GM12878 (cell line): ENCODE measurements at places on chromosomes 6 and 20. TPM values are rescaled to one million over a fixed set of nuclear protein-coding genes. Genes with fewer than 3 reads are reported as not detected.

DNA sequence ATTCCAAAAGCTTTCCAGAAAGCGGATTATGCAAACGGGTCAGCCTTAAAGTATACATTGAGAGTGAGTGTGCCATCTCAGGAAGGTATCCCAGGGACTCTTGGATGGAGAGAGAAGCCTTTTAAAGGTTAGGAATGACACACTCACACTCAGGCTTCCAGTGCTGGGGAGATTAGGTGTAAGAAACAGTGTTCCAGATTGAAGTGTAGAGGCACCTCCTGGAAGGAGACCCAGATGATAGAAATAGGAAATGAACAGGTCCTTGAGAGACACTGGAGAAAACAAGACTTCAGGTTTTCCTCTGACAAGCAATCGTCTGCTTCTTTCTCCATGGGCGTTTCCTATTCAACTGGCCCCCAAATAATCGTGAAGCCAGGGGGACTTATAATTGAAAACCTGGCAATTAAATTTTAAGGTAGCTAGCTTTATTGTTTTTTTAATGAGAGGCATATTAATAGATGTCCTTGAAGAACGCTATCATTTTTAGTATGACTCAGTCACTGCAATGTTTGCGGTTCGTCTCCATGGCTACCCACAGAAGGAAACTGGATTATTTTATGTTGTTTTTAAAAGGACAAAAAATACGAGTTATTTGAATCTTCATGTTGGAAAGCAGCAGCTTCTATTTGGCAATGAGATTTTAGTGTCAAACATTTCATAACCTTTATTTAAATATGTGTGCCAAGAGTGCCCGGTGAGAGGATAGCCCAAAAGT lies 85.3 kb downstream of the TRMT6 start:
- DNase-seq: no peak

CD93 gene
- total RNA-seq: 2.5 and 2.6 TPM in 2 replicates

- DNase-seq: no peak
Measured at GRCh38 chr6:63245420-63245819, 34.2 kb downstream of the FKBP1C start.

CLPSL1 gene
- total RNA-seq: not detected in 2 replicates

- DNase-seq: no peak
Measured at GRCh38 chr6:156980515-156980914, 203.3 kb downstream of the ARID1B start.

CYP21A2 gene
- 0.61 and 0.92 TPM in 2 replicates for total RNA-seq

DNA sequence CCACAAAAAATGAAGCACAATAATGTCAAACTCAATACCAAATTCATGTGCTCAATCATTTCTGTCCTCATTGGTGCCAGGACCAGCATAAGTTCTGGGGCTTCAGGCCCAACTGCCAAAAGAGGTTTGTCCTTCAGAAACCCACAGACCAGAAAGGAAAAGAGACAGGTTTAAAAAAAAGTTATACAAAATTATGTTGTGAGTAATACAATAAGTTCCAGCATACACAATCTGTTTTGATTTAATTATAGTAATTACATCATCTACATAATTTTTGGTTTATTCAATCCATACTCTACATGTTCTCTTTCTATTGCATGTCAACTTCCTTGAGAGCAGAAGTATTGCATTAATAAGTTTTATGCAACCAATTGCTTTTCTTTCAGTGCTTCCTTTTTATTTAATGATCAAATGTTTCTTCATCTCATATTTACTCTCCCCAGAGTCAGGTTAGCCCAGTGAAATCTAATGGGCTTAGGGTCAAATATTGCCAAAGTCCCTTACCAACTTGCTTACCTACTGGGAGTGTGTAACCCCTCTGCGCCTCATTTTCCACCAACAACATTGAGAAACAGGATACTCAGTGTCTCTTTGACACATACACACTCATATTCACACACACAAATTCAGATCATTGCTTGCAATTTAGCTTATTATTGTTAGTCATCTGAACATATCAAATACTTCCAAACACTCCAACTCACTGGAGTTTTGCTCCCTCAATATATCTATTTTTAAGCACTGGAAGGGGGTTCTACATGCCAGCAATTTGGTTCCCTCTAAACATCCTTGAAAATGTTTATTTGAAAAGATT lies 424.4 kb upstream of the MARCKS start:
- no peak for DNase-seq

DNA sequence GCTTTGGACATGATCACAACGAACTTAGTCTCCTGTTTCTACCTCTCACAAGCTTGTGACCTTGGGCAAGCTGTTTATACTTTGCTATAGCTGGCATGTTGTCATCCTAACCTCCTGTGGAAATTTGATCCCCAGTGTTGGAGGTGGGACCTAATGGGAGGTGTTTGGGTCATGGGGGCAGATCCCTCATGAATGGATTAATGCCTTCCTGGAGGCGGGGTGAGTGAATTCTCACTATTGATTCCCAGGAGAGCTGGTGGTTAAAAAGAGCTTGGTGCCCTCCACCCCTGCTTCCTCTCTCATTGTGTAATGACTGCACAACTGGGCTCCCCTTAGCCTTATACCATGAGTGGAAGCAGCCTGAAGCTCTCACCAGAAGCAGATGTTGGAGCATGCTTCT lies 228.9 kb downstream of the HIVEP2 start:
- DNase-seq: no peak

DNA sequence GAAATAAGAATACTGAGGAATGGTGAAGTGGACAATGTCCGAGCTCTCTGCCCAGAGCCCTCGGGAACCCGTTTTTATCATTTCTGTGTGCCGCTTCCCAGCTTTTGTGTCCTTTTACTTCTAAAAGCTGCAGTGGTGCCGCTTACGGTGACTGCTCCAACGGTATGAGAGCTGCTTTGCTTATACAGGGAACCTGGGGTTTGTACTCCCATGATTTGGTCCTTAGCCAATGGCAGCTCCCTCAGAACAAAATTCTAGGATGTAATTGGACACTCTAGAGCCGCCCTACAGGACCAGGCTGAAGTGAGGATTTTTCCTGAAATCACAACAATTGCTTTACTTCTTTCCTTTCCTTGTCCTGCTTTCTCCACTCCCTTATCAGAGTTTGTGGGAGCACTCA lies 24.2 kb upstream of the PCSK2 start:
- no peak for DNase-seq

KCNQ5 gene
- total RNA-seq: 4.1 and 5.0 TPM in 2 replicates

DNA sequence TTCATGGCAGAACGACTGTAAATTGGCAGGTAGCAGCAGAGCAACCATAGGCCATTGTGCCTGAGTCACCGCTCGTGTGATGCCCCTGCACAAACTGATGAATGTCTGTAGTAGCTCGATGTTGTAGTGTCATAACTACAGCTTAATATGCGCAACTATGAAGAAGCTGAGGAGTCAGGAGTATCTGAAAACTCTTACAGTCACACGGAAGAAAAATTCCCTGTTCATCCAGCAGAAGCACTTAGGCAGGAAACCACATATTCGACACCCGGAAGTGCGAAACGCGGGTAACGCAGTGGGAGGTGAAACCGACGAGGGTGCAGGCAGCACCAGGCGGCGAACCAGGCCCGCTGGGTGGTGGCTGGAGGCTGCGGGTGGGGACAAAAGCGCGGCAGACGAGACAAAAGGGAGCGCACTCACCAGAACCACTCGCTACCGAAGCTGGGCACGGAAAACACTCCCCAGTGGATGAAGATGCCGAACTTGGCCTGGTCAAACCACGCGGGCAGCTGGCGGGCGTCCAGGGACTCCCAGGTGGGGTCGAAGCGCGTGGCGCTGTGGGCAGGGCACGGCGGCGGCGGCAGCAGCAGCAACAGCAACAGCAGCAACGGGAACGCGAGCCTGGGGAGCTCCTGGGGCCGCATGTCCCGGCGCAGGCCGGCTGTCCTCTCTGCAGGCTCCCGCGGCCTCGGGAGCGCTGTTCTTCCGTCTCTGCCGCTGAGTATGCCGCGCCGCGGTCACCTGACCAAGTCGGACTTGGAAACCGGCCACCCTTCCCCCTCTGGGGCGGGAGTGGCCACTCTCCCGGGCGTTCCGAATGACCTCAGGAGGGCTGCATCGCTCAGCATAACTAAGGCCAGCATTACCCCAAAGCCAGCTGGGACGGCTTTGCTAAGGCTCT lies at the start of gene FUCA2:
Gene FUCA2 (minus strand): TSS at position 730 of the 901 bp plus-strand sequence. CDS start 86 bp downstream, at position 644.
- peak; percentile 51 for DNase-seq

GRCh38 chr6:4812068-4812467 lies 35.9 kb downstream of the CDYL start:
- DNase-seq: no peak

TPX2 gene
- total RNA-seq: 101 and 104 TPM in 2 replicates

DNA sequence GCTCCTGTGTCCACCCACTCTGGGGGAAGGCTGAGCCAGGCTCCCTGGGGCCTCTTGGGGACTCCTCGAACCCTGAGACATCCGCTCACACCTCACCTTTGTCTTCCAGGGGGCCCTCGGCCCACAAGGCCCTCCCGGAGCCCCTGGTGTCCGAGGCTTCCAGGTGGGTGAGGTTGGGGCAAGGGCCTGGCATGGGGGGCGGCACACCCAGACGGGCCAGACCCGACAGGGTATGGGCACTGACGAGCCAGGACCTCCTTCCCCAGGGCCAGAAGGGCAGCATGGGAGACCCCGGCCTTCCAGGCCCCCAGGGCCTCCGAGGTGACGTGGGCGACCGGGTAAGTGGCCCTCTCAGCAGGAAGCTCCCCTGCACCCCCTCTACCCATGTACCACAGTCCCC lies 13.4 kb downstream of the COL9A3 start:
- DNase-seq: no peak

DNA sequence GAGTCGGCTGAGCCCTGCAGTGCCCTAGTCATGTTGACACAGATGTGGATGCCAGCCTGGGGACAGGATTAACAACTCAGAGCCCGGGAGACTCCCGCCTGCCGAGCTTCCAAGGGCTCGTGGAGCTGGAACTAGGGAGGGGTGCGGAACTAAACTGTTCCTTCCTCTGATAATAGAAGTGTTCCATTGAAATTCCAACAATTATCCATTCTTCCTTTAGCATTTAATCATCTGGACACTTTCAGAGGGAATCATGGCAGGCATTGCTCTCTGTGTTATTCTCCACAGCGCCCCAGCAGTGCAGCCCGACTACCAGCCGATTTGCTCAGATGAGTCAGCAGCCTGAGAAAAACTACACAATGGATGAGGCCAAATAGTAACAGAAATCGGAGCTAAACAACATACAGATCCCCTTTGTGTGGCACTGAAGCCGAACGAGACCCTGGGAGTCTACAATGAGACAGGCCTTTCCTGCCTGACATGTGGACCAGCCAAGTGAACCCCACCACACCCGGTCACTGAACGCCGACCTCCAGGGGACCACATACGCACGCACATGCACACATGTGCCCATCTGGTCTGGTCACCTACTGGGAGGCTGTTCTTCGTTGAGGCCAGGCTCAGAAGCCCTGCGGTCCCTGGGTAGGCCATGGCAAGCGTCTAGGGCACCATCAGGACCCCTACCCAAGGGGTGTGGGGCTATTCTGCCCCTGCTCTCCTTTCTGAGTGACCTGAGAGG lies 238.4 kb upstream of the AFDN start:
- DNase-seq: no peak

DNA sequence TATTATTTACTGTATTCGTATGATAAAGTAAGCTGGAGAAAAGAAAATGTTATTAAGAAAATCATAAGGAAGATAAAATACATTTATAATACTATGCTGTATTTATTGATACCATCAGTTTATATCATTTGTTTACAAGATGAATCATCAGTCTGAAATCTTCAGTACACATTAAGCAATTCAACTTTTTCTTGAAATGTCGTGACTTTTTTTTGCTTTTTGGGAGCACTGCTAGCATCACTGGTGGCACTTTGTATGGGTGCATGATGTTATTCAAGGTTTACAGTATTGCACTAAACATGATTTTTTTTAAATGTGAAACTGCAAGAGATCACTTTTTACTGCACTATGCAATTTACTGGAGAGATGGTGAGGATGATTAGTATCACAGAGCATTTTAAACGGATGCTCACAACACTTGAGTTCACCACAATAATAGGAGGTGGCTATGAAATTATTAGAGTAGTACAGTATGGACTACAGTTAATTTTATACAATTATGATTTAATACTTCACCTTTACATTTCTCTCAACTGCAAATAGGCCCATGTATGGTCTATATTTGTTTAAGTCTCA lies 85.9 kb downstream of the SNAP25 start:
- DNase-seq: no peak

C4B gene
- 3.1 and 5.6 TPM in 2 replicates for total RNA-seq

DNA sequence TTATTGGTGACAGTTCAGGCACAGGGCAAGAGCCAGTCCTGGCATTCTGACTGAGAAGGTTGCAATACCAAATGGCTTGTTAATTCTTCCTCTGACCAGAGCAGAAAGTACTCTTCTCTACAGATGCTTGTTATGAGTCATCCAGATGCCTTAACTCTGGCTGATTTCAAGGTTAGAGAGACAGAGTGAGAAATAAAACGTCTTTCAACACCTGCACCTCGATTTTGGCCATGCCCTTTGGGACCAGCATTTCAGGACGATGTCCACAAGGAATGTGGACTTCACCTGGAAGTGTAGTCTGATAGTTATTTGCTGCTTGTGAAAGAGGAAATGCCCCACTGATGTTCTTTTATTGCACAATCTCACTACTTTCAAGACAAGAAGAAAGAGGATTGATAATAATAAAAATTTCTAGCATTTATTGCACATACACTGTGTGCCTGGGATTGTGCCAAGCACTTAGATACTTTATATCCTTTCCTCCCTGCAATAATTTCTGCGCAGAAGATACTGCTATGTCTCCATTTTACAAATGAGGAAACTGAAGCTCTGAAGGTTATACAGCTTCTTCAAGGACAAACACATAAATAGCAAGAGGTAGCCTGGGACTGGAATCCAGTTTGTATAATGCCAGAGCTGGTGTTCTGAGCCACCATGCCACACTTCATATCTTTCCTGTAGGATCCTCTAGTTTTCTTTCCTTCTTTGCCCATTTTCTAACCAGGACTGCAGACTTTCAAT lies 33.5 kb upstream of the MCM3 start:
- peak; percentile 62 for DNase-seq

DNA sequence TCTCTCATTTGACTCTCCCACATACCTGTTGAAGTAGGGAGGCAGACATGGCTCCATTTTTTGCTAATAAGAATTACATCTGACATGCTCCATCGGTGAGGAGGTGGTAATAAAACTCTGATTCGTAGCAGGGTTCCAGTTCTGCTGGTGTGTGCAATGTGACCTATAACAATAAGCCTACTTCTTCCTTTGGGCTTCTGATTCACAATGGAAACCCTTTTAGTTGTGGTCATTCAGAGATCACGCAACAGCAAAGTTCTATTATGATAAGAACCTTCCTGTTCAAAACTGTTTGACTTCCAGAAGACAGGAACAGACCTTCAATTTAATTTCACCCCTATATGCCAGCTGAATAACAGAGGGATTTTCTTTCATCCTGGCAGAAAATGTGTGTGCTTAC lies 31.4 kb upstream of the GSTA4 start:
- DNase-seq: no peak

GTSF1L gene
- 0.97 and 0.98 TPM in 2 replicates for total RNA-seq

- DNase-seq: no peak
Measured at GRCh38 chr6:162681447-162681846, 46.1 kb downstream of the PRKN start.

DNA sequence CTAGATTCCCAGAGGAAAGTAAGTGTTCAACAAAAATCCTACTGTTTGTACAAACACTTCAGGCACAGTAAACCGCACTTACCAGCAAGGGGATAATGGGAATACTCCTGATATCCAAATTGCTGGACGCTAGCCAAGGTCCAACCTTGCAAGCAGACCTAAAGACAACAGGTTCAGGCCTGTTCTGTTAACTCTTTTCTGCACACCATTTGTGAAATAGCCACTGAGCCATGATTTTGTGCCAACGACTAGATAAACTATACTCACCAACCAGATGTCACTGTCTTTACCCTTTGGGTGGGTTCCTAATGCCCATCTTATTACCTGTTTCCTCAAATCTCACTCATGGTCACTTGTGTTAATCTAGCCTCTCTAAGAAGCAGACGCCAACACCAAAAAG lies 43.5 kb downstream of the GOPC start:
- DNase-seq: no peak

GRCh38 chr6:119609865-119610264 lies 260.3 kb upstream of the MAN1A1 start:
- no peak for DNase-seq
